Ascending aorta (tissue), 2 donors: ENCODE measurements at places on chromosomes 3 and 15. TPM values are rescaled to one million over a fixed set of nuclear protein-coding genes. Genes with fewer than 3 reads are reported as not detected.

Gene SV2B
- total RNA-seq = 0.11 TPM

Gene ZWILCH
- total RNA-seq = 2.3 TPM

Gene SLC7A14
- not detected for total RNA-seq

Gene SLC9C1
- 0.32 TPM for total RNA-seq

Gene ATP13A5
- not detected for total RNA-seq

Gene MCTP2
- 25.5 TPM for total RNA-seq

Gene SLC22A13
- not detected for total RNA-seq

Gene SLC38A3
- total RNA-seq = not detected

Gene CMTM7
- 21.9 TPM for total RNA-seq

Gene PGBD4
- 3.5 TPM for total RNA-seq

Gene CCDC174
- total RNA-seq = 5.5 TPM

Gene TMEM62
- 9.0 TPM for total RNA-seq

Gene TLE3
- total RNA-seq = 76.4 TPM

Gene CSTA
- not detected for total RNA-seq

Gene ACKR2
- total RNA-seq = 24.5 TPM

Gene XYLB
- 0.43 TPM for total RNA-seq

Gene GOLGA8R
- not detected for total RNA-seq

Gene CCRL2
- not detected for total RNA-seq

Gene FYTTD1
- 14.0 TPM for total RNA-seq

Gene GOLGA6D
- not detected for total RNA-seq

Gene FBXO40
- total RNA-seq = not detected

Gene PFKFB4
- 3.7 TPM for total RNA-seq

Gene SEMA3G
- 163 TPM for total RNA-seq

Gene TRH
- not detected for total RNA-seq

Gene CHAC1
- 28.5 TPM for total RNA-seq

Gene RETNLB
- total RNA-seq = not detected

Gene MYZAP
- 7.6 TPM for total RNA-seq

Gene PML
- 227 TPM for total RNA-seq

Gene RASL12
- 187 TPM for total RNA-seq

Gene MITF
- 27.4 TPM for total RNA-seq

Gene ZNF148
- 10.0 TPM for total RNA-seq

Gene GOLGA8J
- total RNA-seq = 0.75 TPM
